ENCODE measurements at places on chromosomes 7 and 10.
A peak's percentile ranks its signal among the peaks of the same experiment; 100 is the strongest.

DNA sequence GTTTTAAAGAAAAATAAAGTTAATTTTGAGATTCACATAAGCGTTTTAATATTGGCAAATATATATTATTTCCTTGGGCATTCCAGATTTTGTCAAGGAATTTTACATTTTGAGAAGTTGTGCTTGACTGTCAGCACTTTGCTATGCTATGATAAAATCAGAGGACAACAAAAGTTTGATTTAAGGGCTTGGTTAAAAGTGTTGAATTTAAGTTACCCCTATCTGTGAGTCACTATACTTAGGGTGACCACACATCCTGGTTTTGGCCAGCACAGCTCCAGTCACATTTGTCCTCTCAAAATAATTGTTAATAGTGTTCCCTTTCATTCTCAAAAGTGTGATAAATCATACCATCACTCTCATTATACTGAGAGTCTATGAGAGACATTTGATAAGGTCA, 34.2 kb upstream of the ANK3 start:
- no peak for DNase-seq

DNA sequence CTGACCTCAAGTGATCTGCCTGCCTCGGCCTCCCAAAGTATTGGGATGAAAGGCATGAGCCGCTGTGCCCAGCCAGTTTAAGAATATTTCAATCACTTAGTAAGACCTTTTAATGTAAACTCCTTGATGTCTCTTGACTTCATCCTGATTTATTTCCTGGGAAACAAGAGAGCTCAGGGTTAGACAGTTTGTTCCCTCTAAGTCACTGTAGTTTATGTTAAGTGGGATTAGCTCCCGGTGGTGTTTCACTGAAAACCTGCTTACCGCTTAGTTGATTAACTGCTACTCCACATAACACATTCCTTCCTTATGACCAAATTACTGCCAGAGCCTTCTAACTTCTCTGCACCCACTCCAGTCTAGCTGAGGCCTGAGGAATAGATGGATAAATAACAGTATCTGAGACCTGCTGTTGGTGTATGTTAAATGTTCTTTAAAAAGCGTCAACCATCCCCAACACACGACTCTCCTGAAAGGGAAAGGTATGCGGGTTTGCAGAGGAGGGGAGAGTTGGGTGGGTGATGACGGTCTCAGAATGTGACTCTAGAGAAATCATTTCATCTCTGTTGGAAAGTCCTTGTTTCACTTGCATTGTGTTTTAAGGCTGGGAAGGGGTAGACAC, 48.7 kb downstream of the CREB3L2 start:
- DNase-seq: no peak

DNA sequence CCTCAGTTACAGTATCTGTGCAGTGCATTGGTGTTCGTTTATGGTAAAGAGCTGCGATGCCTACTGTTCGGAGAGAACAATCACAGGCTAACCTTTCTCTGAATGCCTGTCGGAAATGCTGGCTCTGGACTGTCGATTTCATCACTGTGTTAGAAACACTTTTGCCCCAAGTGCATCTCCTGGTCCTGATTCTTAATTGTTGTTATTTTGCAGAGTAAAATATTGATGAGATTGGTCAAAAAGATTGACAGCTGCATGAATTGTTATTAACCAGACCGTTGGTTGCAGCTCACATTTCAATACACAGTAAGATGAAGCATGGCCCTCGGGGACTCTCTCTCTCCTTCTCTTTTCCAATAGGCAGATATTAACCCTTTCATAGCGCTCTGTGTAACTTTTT, 557.4 kb upstream of the ADARB2 start:
- no peak for DNase-seq

GRCh38 chr10:99598781-99599509, 21.3 kb downstream of the SLC25A28 start:
- no peak for DNase-seq

DNA sequence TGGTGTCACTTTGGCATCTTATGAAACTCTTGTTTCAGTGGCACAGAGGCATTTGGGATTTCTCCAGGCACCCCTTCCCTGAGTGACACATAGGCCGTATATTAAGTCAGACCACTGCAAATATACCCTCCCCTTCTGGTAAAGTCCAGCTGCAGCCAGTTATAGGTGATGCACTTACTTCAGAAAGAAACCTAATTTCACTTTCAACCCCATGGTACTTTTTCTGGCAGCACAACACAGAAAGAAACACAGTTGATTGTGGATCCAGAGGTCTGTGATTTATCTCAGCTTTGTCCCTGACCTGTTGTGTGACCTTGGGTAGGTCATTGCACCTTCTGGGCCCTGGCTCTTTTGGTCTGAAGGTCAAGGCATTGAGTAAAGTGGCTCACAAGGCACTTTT, 173.2 kb downstream of the BUB3 start:
- DNase-seq: no peak

DNA sequence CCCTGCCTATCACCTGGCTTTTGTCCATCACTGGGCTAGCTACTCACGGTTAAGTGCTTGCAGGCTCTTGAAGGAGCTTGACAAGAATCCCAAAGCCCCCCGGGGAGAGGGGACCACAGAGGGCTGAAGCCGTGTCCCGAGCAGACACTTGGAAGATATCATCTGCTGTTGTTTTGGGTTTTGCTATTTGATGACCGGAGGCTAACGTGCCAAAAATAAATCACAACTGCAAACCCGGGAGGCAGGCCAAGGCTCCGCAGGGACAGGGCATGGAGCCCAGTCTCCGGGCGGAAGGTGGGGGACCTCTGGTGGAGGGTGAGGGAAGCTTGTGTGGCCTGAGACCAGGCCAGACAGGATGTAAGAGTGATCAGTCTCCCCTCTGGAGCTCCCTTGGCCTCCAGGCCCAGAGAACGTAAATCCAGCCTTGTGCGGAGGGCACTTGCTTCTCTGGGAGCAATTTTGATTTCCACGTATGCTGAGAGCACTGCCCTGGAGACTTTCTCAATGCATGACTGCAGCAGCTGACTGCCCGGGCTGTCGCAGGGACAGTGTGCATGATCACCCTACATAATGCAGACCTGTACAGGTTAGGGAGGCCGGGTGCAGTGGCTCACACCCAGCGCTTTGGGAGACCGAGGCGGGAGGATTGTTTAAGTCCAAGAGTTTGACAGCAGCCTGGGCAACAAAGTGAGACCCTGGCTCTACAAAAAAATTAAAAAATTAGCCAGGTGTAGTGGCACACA, at the start of gene PHKG1:
Gene PHKG1 (minus strand): TSS at position 164 of the 743 bp plus-strand sequence. CDS start 4,011 bp downstream, outside the sequence.
- DNase-seq: peak; percentile 29

- DNase-seq: no peak
Observed at GRCh38 chr10:84571146-84571545, 242.8 kb downstream of the CCSER2 start.

- DNase-seq: no peak
Observed at GRCh38 chr7:83365746-83366145, 203.1 kb upstream of the PCLO start.

- no peak for DNase-seq
Observed at GRCh38 chr7:49563693-49564378, 209.6 kb upstream of the VWC2 start.

- DNase-seq: no peak
Observed at GRCh38 chr7:144853542-144853941, 17.7 kb upstream of the TPK1 start.

- DNase-seq: no peak
Observed at GRCh38 chr10:110863956-110864355, 7.8 kb upstream of the PDCD4 start.

DNA sequence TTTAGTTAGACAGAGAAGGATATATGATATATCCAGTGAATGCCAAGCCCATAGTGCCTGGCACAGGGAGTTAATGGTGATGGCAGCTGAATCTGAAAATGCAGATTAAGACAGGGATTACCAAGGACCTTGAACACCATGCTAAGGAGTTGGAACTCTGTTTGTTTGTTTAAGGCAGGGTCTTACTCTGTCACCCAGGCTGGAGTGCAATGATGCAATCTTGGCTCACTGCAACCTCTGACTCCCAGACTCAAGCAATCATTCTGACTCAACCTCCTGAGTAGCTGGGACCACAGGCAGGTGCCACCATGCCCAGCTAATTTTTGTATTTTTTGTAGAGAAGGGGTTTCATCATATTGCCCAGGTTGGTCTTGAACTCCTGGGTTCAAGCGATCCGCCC, 1.6 kb downstream of the AKR1D1 start:
- no peak for DNase-seq

DNA sequence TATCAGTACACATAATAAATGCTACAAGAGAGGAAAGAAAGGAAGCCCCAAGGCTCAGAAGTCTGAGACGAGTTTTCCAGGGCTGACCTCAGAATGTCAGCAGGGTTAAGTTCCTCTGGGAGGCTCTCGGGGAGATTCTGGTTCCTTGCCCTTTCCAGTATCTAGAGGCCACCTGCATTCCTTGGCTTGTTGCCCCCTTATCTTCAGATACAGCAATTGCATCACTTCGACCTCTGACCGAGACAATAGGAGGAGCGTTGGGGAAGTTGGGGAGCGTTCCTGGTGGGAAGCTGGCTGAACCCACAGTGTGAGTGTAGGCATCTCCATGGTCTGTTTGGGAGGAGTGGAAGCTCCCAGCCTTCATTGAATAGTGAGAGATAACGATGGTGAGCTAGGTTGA, 72.0 kb upstream of the MTPN start:
- no peak for DNase-seq

DNA sequence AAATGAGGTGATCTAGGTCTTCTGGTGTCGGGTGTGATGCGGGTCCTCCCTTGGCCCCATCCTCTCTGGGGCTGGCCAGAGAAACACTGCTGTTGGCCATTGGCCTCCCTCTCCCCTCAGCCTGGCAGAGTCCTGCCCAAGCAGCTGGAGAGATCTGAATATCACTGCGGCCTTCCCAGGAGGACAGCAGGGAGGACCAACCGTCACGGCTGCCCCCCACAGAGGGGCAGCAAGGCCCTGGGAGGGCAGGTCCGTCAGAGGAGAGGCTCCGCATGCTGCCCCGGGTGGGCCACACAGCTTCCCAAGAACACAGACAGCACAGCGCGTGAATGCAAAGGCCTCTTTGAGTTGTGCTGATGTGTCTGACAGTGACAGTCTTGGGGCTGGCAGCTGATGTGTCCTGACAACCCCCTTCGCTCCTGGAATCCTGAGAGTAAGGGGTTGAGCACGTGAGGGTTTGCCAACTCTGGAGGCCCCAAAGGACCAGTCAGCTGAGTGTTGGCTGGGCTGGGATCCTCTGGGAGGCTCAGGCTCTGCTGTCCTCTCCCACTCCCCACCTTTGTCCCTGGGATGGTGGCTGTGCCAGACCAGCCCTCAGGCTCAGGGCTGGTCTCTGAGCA, 132.5 kb upstream of the UNC5B start:
- DNase-seq: peak; percentile 1

GRCh38 chr7:20200971-20201370, 16.2 kb downstream of the MACC1 start:
- DNase-seq: no peak

DNA sequence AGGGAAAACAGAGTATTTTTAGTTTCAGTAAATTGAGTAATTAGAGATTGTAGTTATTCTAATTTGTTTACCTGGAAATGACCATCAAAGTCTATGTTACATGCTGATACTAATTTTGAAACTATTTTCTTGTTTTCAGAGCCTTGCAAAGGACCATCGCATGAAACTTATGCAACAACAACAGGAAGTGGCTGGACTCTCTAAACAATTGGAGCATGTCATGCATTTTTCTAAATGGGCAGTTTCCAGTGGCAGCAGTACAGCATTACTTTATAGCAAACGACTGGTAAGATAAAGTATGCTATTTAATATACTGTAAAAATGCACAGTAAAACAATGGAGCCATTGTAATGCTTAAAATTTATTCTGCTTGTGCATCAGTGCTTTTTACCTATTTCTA, 78.5 kb downstream of the TRIM24 start:
- no peak for DNase-seq

DNA sequence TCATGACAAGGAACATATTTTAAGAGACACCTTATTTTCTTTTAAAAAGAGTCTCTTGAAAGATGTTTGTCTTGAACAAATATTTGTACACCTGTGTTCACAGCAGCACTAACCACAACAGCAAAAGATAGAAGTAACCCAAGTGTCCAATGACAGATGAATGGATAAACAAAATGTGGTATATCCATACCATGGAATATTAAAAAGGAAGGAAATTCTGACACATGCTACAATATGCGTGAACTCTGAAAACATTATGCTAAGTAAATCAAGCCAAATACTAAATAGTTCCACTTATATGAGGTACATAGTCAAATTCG, 17.8 kb downstream of the SGMS1 start:
- no peak for DNase-seq

DNA sequence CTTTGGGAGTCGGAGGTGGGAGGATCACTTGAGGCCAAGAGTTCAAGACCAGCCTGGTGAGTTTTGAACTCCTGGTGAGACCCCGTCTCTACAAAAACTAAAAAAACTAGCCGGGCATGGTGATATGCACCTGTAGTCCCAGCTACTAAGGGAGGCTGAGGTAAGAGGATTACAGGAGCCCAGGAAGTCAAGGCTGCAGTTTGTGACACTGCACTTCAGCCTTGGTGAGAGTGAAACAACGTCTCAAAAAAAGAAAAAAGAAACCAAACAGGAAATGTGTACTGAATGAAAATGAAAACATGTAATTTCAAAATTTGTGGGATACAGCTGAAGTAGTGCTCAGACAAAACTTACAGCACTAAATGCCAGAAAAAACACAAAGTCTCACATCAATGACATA, 7.6 kb downstream of the ARHGAP12 start:
- no peak for DNase-seq

- no peak for DNase-seq
Observed at GRCh38 chr7:7639847-7640220, 718 bp upstream of the UMAD1 start.

GRCh38 chr10:103130910-103131309, 62.2 kb downstream of the NT5C2 start:
- no peak for DNase-seq

DNA sequence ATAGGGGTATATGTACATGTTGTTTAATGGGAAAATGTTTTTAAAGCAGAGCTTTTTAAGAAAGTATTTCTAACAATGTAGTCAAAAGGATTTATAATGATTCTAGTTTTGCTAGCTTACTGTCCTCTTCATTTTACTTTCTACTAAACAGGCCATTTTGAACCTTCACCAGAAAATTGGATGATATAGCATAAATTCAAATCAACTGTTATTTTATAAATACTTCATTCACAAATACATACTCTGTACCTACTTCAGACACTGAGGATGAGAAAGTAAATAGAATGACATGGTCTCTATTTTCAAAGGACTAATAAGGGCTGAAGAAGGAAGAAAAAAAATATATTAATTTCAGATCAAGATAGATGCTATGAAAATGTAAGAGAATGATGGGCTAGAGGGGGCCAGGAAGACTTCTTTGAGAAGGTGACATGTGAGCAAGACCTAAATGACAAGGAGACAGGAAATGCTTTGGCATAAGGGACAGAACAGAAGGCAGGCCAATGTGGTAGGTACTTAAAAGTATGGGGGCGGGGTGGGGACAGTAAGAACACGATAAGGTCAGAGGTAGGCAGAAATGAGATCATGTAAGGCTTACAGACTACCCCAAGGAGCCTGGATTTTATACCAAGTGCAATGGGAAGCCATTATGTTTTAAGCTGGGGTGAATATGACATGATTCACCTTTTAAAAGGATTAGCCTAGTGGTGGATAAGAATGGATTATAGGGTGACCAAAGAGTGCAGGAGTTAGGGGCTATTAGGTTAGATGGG, 5.2 kb downstream of the NAMPT start:
- no peak for DNase-seq

Measured in 8988T (cell line).